ENCODE measurements at places on chromosomes 11 and 22.

DNA sequence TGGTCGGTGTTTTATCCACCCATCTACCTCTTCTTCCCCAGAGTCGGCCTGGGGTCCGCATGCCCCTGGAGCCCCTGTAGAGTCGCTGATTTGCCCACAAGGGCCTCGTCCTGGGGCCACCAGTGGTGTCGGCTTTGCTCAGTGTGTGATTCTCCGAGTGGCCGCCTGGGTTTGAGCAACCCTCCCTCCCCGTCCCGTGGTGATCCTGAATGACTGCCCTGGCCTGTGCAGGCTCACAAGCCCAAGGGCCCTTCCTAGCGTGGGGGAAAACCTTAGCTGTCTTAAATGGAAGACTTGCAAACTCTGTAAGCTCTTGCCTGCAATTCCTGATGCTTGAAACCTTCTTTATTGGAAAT, 128.3 kb downstream of the OSBP2 start:
- no peak for DNase-seq

DNA sequence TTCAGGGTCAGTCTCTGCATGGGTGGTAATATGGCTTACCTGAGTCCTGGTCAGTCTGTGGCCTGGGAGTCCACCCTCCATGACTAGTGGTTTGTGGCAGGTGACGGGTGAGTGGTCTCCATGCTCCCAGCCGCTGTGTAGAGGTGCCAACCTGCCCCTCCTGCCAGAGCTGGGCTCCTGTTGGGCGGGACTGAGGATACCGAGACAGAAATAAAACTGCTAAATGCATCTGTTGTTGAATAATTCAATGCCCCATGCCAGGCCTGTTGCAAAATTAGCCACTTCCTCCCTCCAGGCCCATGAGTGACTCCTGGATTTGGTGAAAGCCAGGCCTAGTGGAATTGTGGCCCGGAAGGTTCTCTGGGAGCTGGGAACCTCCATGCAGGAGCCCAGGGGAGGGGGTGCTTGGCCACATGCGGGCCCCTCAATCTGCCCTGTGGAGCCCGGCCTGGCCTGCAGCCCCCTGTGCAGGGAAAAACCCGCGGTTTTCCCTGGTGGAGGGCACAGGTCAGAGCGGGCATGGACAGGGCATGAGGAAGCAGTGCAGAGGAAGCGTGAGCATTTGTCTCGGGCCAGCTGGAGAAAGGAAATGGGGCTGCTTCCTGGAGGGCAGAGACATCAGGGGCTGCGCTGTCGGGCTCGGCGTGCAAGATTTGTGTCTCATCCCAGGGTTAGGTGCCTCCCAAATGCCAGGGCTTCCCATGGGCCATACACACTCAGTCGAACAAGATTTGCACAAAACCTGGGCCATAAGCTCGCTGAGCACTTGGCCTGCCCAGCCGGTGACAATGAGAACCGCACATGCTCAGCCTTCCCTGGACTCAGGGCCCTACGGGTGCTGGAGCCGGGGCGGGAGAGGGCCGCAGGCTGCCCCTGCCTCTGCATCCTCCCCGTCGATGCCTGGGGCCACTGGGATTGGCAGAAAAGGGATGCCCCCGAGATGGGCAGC, 66.9 kb downstream of the KCNQ1 start:
- no peak for DNase-seq

DNA sequence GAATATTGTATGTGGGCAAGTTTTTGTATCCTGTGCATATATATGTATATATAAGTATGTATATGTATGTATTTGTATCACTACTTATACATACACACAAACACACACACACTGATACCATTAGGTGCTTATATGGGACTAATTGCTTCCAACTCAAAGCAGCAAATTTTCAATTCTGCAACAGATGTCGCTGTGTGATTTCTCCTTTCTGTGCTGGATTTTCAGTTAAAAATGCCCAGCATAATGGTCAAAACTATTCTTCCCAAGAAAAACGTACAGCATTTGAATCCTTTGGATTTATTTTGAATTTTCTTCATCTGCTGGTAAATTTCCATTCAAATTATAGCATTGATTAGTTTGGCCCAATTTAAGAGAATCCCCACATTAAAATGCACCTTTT, 4.3 kb downstream of the CADM1 start:
- no peak for DNase-seq

GRCh38 chr11:36352922-36353321, 56.8 kb downstream of the PRR5L start:
- DNase-seq, result no peak

DNA sequence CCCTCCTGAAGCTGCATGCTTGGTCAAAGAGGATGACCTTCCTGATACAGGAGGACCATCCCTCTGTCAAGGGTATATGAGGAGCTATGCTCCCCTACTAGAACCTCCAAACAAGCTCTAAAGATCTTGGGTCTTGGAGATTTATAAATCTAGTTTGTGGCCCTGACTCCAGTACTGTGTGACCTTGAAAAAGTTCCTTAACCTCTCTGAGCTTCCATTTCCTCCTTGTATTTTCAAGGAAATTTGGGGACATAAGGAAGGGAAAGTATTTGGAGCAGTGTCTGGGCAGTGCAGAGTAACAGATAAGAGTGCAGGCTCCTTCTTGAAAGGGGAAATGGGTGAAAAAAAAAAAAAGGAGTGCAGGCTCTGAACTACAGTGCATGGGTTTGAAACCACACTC, 45.9 kb downstream of the CHRDL2 start:
- no peak for DNase-seq

GRCh38 chr11:18455686-18456372, at the start of gene LDHAL6A:
Gene LDHAL6A, plus strand, starts transcription at chr11:18455856. Its CDS starts 825 bp downstream, at chr11:18456681.
- DNase-seq, result no peak

GRCh38 chr11:134474070-134474860, 62.2 kb upstream of the B3GAT1 start:
- no peak for DNase-seq

DNA sequence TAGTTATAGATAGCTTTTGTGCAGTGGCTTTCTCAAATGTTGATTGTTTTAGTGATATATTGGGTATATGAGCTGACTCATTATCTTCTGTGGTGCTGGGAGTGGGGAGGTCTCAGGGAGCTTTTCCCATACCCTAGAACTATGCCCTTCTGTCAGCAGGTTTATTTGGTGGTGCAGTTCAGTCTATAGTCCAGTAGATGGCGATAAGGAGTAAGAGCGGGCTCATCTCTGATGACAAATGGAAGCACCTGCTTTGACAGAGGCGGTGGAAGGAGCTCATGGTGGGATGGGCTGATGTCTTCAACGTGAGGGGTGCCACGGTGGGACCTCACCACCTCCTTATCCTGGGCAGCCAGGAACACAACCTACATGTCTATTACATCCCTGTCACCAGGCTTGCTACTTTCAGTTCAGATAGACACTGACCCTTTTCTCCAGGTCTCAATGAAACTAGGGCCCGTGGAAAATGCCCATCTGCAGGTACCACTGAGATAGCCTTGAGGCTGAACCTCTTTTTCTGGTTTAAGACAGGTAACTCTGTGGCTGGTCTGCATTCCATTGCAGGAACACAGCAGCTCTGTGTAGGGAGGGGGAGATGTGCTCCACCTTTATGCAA, 13.0 kb upstream of the OR6A2 start:
- peak; percentile 65 for DNase-seq

GRCh38 chr11:107307991-107308390, 149.6 kb downstream of the CWF19L2 start:
- no peak for DNase-seq

- DNase-seq, result no peak
Observed at GRCh38 chr11:11504071-11504470, 117.7 kb downstream of the GALNT18 start.

DNA sequence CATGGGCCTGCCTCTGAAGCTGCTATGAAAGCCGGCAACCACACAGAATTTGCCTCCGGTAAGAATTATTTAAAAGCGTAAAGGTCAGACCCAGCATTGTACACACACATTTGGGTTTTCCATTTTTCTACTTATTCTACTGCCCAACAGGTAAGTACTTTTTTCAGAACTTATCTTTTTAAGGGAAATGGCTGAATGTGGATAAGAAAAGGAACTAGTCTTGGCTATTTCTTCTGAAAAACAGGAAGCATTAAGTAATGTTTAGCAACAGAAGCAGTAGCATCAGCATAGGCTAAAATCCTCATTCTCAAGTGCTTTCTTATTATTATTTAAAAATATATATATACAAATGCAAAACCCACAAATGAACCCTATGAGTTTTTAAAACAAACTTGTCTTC, 103.1 kb downstream of the MPPED2 start:
- no peak for DNase-seq

DNA sequence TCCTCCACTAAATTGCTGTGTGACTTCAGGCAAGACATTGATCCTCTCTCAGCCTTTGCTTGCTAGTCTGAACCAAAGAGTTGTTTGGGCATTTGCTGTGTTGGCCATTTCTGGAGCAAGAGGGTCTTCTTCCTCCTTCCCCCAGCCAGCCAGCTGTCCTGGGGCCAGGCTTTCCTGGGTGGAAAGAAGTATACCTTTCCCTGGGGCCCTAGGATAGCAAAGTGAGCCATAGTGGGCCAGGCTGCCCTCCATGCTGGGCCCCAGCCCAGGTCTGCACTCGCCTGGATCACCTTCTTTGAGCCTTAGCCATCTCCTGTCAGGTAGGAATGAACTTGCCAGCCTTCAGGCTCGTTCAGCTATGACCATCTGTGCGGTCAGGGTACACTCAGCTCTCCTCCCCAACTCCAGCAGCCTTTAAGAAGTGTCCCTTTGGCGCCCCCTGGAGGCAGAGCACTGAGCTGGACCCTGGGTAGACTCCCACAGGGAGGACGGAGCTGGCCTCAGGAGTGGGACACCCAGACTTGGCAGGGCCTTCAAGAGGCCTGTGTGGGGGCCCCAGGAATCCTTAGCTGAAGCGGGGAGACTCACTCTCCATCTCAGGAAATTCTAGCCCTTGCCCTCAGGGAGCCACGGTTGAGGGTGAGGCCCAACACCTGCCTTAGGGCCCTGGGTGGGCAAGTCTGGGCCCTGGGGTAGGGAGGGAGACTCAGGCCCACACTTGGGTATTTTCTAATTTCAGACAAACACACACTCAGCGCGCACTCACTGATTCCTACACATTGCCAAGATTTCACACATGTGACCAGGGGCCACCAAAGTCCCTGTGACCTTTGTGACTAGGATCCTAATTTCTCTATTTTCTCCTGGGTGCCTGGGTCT, 35.6 kb upstream of the TPBGL start:
- DNase-seq, result peak; percentile 38

GRCh38 chr22:40030758-40031095, 36.0 kb downstream of the FAM83F start:
- DNase-seq, result no peak

GRCh38 chr11:37762079-37762478, 1164.0 kb upstream of the RAG2 start:
- no peak for DNase-seq

- no peak for DNase-seq
Observed at GRCh38 chr11:36455658-36456111, 54.4 kb downstream of the TRAF6 start.

DNA sequence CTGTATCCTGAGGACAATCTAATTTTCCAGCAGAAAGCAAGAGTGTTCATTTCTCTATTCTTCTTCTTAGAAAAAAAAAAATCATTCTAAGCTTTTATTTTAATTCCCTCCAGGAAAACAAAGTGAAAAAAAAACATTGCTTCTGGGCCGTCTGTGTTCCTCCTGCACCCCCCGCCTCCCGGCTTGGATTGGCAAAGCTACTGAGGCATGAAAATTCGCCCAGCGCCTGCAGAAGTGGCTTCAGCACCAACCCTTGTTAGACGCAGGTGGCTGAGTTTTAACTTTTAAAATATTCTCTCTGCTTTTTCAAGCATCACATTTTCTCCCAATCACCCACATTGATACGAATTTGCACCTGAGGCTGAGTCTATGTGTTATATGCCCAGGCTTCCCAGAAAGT, 401.6 kb downstream of the BRD1 start:
- no peak for DNase-seq

- no peak for DNase-seq
Observed at GRCh38 chr11:31493235-31493634, 16.2 kb downstream of the IMMP1L start.

Data from Panc1 (cell line).